ENCODE measurements at places on chromosomes 16 and 17.

DNA sequence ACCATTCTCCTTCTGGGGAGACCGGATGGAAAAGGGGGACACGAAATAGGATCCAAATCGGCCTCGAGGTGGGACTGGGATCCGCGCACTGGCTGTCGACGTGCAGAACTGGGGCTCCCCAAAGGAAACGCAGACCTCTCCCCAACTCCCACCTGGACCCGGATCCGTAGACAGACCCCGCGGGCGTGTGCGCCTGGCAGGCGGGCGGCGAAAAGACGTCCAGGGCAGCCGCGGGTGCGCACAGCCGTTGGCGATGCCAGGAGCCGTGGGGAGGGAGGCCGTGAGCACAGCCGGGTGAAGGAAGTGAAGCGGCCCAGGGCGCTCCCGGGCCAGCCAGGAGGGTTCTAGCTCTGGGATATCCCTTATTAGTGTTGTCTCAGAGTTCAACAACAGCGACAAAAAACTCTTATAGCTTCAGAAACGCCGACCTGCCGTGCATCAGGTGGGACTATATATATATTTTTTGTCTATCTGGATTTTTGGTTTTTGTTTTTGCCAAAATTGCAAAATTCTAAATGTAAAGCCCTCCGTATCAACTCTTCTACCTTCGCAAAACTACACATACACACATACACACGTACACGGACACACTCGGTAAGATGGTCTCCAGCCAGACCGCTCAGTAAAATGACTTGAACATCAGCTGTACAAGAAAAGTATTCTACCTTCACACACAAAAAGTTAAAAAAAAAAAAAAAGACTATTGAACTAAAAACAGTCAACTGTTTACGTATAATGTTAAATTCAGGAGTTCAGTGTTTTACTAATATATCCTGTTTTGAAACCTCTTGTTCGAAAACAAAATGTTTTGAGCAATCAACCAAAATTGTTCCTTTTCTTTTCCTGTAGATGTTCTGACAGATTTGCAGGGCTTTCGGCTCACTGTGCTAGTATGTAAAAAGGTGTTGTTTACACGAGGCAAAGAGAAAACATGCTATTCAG, 5.2 kb upstream of the AATF start:
- ATAC-seq: no peak

DNA sequence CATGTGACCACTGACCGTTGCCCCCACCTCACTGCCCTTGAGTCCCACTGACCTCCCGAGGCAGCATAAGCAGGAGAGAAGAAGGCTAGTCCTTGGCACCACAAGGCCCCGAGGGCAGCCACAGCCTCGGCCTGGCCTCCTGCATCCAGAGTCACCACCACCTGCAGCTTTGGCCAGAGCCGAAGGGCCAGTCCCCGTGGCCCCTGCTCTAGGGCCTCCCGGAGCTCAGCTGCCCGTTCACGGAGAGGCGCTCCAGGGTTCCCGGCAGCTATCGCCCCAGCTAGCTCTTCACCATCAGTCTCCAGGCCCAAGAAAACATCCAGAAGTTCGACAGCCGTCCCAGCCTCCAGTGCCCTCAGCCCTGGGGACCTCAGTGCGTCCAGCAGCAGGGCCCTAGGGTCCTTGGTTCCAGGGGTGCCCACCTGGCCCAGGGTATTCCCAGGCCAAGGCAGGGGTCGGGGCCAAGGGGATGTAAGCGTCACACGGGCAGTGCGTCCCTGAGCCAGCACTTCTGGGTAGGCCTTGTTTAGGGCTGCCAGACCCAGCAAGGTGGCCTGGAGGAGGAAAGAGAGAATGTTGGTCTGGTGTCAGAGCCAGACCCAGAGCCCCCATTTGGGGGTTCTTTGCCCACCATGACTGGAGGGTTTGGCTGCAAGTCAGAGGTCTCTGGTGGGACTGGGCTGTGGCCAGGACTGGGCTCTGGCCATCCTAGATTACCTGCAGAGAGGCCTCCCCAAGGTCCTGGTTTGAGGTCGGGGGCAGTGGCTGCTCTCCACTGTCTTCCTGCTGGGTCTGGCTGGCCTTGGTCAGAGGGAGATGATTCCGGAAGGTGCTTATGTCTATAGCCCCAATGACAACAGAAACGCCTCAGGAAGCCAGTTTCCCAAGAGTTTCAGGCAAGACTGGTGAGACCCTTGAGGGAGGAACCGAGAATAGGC, 1.8 kb downstream of the GHDC start:
- ATAC-seq: no peak

GRCh38 chr17:74018115-74018514, 185.4 kb upstream of the RPL38 start:
- no peak for ATAC-seq

GRCh38 chr17:77451894-77452852, 311.4 kb downstream of the SEC14L1 start:
- peak; percentile 87 for ATAC-seq

- no peak for ATAC-seq
Observed at GRCh38 chr17:79873583-79873982, 34.3 kb upstream of the CBX4 start.

GRCh38 chr17:55190748-55191147, 74.0 kb upstream of the HLF start:
- ATAC-seq: no peak

DNA sequence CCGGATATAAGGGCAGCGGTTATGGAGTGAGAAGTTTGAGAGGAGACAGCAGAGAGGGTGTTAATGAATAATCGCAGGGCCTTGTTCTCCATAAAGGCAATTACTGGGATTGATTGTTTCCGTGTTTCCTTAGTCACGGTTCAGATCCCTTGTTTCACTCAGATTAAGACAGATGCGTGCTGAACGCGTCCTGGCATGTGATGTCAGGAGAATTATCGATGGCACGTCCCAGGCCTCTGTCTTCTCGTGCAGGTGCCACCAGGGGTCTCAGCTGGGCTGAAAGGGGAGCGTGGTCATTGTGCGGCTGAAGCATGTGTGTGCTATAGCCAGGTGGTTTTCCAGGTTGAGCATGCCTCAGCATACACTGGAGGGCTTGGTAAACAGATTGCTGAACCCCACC, 142.4 kb upstream of the NOL11 start:
- no peak for ATAC-seq

DNA sequence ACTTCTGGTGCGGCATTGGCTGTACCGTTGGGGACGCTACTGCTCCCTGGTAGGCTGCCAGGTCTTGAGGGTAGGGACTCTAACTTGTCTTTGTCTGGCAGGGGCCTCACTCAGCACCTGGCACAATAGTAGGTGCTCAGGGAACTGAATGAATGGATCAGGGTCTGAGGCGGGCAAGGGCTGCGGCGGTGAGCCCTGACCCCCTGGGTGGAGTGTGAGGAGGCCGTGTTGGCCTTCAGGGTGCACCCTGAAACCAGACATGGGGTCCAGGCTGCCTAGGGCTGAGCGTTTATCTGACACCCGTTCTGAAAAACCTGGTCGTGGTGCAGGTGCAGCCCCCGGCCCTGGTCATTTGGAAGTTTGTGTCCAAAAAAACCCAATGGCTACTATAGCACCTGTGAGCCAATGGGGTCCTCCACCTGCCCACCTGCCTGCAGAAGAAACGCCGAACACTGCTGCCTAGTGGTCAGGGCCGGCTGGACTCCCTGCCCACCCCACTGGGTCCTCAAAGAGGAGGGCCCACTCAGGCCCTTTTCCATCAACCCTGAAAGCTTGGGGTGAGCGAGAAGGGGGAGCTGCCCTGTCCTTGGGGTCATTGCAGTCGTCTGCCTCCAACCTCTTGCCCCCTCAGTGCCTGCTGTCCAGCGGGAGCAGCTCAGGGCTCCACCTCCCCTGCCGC, 4.9 kb upstream of the ATP6V0C start:
- ATAC-seq: no peak

GRCh38 chr17:36608794-36609497, 7.6 kb downstream of the MRM1 start:
- no peak for ATAC-seq

DNA sequence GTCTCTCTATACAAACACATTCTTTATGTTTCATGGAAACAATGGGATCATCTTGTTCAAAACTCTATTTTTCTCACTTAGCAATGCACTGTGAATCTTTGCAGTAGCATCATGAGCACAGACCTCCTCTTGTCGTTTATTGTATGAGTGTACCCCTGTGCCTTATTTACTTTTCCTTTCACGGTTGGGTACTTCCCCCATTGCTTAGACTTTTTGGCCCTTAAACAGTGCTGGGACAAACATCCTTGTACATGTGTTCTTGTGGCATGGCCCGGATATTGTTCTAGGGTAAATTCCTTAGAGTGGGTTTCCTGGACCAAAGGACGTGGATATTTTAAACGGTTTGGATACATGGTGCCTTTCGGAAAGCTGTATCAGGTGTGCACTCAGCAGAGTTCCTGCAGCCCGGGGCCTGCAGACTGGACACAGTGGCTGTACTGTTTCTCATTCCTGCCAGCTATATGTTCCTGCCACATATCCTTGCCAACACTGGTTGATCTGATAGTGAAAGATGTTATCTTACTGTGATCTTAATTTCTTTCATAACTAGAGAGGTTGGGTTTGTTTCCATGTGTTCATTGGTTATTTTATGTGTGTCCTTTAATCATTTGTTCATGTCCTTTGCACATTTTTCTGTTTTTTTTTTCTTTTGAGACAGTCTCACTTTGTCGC, 111.1 kb downstream of the OR1D5 start:
- no peak for ATAC-seq

GRCh38 chr17:78557598-78558039, 19.6 kb downstream of the DNAH17 start:
- ATAC-seq: peak; percentile 85

DNA sequence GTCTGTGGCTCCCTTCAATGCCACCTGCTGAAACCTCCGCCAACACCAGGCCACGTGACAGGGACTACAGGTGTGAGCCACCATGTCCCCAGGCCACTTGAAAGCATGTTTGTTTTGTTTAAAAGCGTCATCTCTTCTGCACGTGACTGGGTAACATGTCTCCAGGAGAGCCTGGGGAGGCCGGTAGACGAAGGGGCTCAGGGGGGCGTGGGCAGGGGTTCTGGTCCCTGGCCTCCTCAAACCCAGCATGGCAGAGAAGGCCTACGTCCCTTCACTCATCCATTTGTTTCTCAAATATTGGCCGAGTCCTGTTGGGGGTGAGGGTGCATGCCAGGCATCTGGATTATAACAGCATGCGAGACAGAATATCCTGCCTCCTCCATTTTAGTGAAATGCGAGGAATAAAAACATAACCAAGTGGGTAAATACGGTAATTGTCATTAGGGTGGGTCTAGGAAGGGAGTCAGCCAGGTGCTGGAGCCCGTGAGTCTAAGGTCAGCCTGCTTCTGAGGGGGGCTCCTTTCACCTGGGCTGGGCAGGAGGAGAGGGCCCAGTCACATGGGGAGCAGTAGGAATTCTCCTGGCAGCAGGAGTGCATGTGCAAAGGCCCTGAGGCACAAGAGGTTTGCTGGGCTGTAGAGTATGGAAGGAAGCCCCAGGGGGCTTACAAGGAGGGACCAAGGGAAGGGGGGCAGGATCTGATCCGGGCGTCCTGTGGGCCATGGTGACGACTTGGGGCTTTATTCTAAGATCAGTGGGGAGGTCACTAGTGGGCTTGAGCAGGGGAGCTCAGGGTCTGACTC, 26.8 kb upstream of the CIBAR2 start:
- no peak for ATAC-seq

DNA sequence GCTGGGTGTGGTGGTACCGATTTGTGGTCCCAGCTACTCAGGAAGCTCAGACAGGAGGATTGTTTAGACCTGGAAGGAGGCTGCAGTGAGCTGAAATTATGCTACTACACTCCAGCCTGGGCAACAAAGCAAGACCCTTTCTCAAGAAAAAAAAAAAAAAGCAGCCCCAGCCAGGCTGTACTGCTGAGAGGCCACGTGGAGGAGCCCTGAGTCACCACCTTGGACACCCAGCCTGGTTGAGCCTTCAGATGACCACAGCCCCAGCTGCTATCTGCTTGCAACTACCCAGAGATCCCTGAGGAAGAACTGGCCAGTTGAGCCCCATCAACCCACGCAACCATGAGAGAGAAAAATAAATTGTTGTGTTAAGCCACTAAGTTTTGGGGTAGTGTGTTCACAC, 23.6 kb upstream of the GPRC5C start:
- no peak for ATAC-seq

- no peak for ATAC-seq
Observed at GRCh38 chr16:2275476-2276367, 7.8 kb upstream of the RNPS1 start.
